Activated naive CD4-positive, alpha-beta T cell treated with Interleukin-2 at 50 U/mL for 16 hours (primary cell): ENCODE measurements at places on chromosomes 13 and 19.

- no peak for DNase-seq
Observed at GRCh38 chr19:31166206-31166605, 183.0 kb downstream of the TSHZ3 start.

GRCh38 chr19:55383279-55384130 lies 587 bp downstream of the TMEM238 start:
- DNase-seq: peak; percentile 51

GRCh38 chr19:13092158-13092543 lies 10.5 kb downstream of the LYL1 start:
- DNase-seq: no peak

GRCh38 chr19:18562086-18562485 lies 4.4 kb downstream of the KXD1 start:
- DNase-seq: no peak

- DNase-seq: no peak
Observed at GRCh38 chr13:67106502-67107057, 123.6 kb downstream of the PCDH9 start.

GRCh38 chr13:78015782-78016181 lies 97.2 kb upstream of the EDNRB start:
- no peak for DNase-seq

DNA sequence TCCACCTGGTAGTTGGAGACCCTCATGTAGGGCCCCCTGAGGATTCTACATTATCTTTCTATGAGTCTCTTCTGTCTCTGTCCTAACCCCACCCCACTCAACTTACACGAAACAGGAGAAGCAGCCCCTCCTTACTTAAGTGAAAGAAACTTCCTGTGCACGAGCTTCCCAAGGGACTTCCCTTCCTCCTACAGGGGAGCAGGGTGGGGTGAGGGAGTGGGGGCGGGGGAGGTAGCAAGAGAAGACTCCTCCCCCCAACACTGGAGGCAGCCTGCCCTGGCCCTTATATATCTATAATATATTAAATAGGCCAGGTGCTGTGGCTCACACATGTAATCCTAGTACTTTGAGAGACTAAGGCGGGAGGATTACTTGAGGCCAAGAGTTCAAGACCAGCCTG lies 5.5 kb upstream of the PDE4C start:
- no peak for DNase-seq

DNA sequence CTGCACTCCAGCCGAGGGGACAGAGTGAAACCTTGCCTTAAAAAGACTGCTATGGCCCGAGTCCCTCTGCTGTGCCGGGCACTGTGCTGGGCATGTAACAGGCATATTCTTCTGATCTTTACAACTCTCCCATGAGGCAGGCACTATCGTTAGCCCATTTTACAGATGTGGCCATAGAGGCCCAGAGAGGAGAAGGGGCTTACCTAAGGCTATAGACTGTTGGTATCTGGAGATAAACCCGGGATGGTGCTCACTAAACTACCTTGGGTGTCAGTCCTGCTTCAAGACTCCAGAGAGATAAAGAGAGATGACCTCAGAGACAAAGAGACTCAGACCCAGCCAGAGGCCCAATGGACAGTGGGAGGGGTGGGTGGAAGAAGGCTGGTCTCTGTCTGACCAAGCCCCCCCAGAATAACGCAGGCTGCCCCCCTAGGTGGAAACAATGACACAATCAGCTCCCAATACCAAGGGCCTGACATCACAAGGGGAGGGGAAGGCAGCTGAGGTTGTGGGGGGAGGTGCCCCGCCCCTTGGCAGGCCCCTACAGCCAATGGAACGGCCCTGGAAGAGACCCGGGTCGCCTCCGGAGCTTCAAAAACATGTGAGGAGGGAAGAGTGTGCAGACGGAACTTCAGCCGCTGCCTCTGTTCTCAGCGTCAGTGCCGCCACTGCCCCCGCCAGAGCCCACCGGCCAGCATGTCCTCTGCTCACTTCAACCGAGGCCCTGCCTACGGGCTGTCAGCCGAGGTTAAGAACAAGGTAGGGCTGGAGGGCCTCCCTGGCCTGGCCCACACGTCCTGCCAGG lies at the start of gene CNN1:
Gene CNN1, plus strand, starts transcription at position 620 of the 805 bp plus-strand sequence. Its CDS starts 77 bp downstream, at position 697.
- DNase-seq: no peak

DNA sequence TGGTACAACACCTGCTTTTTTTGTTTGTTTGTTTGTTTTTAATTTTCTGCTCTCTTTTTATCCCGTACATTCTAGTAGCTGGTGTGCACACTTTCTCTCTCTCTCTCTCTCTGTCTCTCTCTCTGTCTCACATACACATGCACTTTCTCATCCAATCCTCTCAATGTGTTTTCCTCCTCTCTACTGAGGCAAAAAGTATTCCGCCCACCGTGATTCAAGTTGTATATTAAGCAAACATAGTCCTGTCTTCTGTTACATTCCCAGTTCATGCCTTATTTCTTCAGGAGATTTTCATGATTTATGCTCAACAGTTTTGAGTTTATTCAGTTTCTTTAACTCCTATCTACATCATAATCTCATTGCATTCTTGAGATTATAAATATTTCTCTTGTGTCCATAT lies 38.2 kb upstream of the SCEL start:
- no peak for DNase-seq

- DNase-seq: no peak
Observed at GRCh38 chr19:37572203-37572602, 22.4 kb downstream of the ZNF571 start.
